ENCODE measurements at places on chromosomes 7 and 10.

- no peak for DNase-seq
Measured at GRCh38 chr10:119495545-119495944, 47.0 kb downstream of the RGS10 start.

GRCh38 chr10:34058845-34059614 lies 724.6 kb upstream of the NRP1 start:
- DNase-seq: no peak

- DNase-seq: no peak
Measured at GRCh38 chr10:1163204-1163660, 107.0 kb downstream of the WDR37 start.

DNA sequence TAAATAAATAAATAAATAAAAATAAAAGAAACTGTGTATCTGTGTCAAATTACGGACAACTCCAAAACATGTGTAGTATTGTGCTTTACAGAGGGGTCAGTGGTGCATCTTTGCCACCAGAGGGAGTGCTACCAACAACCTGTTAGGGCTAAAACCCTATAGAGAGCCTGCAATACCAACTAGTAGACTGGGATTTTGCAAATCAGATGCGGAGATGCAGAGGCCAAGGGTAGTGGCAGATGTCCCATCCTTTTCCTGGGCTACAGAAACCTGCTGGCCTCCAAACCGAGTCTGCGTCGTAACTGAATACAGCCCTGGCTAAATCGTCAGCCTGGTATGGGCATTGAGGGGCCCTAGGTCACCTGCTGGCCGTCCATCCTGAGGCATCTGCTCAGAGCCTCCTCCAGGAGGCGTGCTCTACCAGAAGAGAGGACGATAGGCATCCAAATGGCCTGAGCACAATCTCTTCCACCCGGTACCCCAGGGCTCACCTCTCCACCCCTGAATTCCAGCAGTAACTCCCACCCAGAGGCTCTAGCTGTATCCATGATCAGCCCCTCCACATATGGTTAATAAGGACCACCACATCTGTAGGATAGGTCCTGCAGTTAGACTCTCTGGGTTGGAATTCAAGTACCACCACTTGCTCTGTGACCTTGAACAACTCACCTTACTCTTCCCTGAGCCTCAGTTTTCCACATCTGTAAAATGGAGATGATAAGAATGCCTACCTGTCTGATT lies 6.2 kb upstream of the RRP12 start:
- DNase-seq: peak; percentile 81

GRCh38 chr7:78780560-78780959 lies 672.9 kb downstream of the MAGI2 start:
- DNase-seq: no peak

DNA sequence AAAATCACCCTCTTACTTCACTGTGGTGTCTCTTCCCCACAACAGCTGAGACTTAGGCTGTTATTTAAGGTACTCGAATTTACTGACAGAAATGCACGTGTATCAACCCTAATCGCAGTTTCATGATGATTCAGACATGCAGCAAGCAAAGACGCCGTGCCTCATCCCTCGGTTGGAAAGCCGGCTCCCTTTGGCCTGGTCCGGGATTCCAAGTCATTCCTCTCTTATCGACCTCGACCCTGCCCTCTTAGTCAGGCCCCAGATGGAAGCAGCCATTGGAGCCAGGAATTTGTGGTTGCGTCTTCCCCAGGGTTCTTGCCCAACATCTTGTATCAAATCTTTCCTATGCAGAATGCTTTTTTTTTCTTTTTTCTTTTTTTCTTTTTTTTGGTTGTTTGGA lies 229.5 kb downstream of the GATA3 start:
- no peak for DNase-seq

All from Jurkat, Clone E6-1 (cell line).